CD4-positive, alpha-beta T cell treated with Interleukin-21 for 1 hour (primary cell): ENCODE measurements at places on chromosomes 16 and 17.
A peak's percentile ranks its signal among the peaks of the same experiment; 100 is the strongest.

GRCh38 chr17:19755821-19756510 is 7.9 kb upstream of the ALDH3A1 start:
- no peak for DNase-seq

- DNase-seq, result peak; percentile 68
These were observed 10.3 kb downstream of the NLRC5 start for GRCh38 chr16:56999409-57000270.

GRCh38 chr16:28537076-28537475 is 1.7 kb downstream of the NUPR1 start:
- no peak for DNase-seq

GRCh38 chr17:38703742-38704605 is 1.1 kb upstream of the MLLT6 start:
- peak; percentile 80 for DNase-seq

DNA sequence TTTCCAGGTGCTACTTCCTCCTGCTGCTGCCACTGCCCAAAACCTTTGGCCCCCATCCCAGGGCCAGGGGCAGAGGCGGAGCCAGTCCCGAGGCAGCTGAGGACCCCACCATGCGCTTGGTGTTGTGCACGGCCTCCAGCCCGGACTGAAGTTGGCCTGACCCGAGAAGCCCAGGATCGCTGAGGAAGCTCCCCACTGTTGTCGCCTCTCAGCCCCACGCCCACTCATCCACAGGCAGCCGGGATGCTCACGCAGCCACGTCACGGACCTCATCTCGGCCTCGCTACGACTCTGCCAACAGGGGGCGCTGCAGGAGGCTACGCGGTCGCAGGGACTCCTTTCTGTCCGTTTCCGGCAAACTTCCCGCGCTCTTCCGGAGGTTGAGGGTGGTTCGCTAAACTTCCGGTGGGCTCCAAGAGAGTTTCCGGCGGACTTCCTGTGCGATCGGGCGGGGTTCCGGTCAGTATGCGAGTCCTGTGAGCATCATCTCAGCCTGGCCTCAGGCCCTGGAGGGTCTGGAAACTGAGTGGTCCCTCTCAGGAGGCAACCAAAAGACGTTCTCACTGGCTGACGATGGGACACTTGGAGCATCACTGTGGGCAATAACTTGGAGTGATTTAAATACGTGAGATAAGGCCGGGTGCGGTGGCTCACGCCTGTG is 12.4 kb downstream of the ZG16B start:
- peak; percentile 79 for DNase-seq

DNA sequence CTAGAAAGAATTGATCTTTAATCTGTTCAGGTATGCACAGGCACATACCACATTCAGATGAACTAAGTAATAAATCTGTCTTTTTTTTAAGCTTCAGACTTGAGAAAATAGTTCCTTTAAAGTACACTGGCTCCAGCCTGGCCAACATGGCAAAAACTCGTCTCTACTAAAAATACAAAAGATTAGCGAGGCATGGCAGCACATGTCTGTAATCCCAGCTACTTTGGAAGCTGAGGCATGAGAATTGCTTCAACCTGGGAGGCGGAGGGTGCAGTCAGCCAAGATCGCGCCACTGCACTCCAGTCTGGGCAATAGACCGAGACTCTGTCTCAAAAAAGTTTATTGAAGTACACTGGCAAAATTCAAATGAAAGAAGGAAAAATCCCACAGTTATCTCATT is 111.0 kb upstream of the NETO2 start:
- no peak for DNase-seq

- DNase-seq, result no peak
These were observed 242.3 kb downstream of the CCDC182 start for GRCh38 chr17:57502811-57503241.

GRCh38 chr17:63840591-63841349 is 1.7 kb downstream of the SMARCD2 start:
- no peak for DNase-seq

DNA sequence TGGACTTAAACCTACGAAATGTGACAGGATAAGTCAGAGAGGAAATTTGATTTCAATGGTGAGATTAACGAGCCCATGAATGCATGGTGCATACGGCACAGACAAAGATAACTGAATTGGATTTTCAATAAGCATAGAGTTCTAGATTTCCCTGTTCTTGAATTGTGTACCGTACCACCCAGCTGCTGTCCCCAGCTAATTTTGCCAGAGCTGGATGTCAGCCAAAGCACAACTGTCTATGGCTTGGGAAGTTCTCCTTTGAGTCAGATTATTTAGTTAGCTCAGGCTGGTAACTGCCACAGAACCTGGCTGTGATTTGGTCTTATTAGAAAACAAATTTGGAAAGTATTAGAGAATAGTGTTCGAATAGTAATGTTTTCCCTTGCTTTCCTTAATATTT is 143.1 kb downstream of the CDH13 start:
- no peak for DNase-seq
